Body of pancreas (tissue), 4 donors: ENCODE measurements at places on chromosomes 13 and 19.

DNA sequence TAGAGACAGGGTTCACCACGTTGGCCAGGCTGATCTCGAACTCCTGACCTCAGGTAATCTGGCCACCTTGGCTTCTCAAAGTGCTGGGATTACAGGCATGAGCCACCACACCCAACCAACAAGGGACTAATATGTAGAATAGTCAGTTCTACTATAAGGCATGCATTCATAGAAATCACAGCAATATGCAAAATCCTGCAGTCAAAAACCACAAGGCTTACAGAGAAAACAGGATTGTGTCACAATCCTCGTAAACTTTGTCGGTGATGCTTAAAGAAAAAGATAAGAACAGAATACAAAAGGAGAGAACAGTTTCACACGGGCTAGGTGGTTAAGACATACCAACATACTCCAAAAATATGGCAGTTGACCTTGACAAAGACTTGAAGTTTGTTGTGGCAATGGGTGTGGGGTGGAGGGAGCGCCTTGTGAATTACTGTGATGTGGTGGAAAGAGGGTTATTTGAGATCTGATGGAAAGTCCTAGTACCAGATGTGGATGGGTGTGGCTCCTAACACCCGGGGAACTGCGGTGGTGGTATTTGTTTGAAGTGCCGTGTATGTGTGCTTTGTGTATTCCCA, 12.4 kb downstream of the NOSIP start:
- no peak for DNase-seq

DNA sequence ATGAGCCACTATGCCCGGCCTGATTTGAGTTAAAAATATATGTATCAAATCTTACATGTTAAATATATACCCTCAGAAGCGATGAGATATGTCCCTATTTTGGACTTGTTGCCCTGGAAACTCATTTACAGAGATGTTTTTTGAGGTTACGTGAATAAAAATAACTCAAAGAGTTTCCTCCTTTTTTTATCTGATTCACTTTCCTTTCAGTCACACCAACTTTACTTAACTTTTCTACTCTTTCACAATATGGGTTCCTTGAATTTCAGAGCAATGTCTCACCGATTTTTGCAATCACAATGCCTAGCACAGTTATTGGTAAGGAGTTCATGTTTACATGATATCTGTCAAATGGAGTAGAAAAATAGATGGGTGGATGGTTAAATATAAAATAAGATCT, 2.3 kb downstream of the OR7C2 start:
- DNase-seq = no peak

DNA sequence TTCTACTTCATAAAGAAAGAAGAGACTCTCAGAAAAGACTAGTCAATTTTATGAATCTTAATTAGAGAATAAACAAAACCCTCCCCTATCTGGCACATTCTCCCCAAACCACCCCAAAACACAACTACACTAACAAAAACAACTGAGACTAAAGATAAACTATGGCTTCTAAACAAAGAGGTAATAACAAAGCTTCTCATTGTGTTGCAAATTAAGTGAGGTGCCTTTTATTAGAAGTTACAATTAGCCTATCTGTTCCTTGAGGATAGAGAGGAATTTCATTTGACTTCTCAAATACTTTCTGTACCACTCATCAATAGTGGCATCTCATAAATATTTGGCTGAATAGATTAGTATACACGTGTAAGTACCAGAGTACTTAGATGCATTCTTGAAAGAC, 1196.2 kb downstream of the PCDH9 start:
- DNase-seq = no peak

DNA sequence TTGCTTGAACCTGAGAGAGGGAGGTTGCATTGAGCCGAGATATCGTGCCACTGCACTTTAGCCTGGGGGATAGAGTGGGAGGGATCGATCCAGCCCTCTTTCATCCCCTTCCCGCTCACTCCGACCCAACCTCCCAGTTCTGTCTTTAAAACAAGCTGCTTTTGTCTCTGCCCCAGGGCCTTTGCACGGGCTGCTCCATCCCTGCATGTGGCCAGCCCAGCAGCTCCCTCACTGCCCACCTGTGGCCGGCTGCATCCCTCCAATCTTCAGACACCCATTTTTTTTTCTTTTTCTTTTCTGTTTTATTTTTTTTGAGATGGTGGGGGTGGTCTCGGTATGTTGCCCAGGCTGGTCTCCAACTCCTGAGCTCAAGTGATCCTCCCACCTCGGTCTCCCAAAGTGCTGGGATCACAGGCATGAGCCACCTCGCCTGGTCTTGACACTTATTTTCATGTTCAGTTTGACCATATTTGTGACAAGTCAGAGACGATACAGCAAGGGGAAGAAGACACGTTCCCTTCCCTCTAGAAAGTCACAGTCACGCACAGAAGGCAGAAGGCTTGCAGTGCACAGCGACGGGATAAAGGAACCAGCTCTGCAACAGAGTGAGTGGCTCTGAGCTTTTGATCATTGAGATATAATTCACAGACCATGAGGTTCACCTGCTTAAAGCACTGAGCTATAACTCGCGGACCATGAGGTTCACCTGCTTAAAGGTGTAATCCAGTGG, 31.8 kb downstream of the EFNA2 start:
- DNase-seq = no peak

GRCh38 chr13:108439556-108439955, 170.0 kb downstream of the TNFSF13B start:
- no peak for DNase-seq

GRCh38 chr13:62875118-62875640, 1459.5 kb upstream of the PCDH20 start:
- no peak for DNase-seq

- no peak for DNase-seq
These were observed 50.2 kb downstream of the CPAMD8 start for GRCh38 chr19:16976446-16976845.

DNA sequence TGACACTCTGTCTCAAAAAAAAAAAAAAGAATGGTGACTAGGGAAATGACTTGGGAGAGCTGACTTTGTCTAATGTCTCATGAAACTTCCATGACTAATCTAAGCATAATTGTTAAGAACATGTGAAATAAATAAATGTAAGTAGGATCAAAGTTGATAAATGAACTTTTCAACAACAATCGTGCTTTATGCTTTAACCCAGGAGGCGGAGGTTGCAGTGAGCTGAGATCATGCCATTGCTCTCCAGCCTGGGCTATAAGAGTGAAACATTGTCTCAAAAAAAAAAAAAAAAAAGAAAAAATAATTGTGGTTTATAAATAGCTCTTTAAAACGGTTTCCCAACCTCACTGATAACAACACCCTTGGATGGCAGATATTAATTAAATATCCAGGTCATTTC, 12.9 kb upstream of the AKT2 start:
- DNase-seq = peak; percentile 26

DNA sequence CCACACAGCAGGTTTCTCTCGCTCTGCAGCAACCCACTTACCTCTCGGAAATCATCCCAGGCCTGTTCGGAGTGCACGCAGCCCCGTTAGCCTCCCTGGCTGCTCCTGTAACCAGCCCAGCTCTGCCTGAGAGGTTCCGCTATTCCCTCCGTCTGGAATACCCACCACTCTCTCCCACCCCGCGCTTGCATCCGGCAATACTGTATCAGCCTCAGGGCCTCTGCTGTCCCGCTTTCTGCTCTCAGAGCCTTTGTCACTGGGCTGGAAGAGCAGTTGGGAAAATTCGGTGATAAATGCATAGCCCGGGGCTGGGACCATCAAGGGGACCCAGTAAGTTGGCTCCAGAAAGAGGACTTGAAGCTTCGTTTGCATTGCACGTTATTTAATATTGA, 759 bp upstream of the TLE6 start:
- no peak for DNase-seq

DNA sequence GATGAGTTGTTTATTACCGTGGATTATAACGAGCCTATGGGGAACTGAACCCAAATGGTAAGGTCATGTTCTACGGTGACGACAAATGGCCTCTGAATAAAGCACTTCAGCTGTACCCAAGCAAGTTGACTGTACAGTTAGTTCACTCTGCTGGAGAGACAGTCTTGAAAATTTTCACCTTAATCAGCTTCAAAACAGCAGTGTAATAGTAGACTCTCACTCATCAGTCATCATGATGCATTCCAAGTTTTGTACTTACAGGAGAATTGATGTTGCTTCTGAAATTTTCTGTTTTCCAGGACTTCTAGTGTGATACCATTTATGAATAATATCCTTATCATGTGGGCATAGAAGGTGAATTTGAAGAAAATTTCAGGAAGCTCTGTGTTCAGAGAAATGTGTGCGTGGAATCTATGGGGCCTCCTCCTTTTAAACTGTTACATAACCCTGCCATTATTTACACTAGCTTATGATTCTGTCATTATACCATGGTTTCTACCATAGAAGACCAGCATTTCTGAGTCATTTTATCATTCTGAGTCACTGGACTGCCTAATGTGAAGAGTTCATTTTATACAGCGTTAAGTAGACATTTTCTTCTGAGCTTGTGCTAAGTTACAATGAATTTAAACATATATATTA, 96.9 kb downstream of the WDFY2 start:
- no peak for DNase-seq

- no peak for DNase-seq
These were observed 3.3 kb upstream of the SCN1B start for GRCh38 chr19:35027009-35027408.

GRCh38 chr13:85492283-85492682, 306.9 kb downstream of the SLITRK6 start:
- no peak for DNase-seq

GRCh38 chr19:19064811-19065745, 1.3 kb downstream of the SLC25A42 start:
- DNase-seq = no peak

DNA sequence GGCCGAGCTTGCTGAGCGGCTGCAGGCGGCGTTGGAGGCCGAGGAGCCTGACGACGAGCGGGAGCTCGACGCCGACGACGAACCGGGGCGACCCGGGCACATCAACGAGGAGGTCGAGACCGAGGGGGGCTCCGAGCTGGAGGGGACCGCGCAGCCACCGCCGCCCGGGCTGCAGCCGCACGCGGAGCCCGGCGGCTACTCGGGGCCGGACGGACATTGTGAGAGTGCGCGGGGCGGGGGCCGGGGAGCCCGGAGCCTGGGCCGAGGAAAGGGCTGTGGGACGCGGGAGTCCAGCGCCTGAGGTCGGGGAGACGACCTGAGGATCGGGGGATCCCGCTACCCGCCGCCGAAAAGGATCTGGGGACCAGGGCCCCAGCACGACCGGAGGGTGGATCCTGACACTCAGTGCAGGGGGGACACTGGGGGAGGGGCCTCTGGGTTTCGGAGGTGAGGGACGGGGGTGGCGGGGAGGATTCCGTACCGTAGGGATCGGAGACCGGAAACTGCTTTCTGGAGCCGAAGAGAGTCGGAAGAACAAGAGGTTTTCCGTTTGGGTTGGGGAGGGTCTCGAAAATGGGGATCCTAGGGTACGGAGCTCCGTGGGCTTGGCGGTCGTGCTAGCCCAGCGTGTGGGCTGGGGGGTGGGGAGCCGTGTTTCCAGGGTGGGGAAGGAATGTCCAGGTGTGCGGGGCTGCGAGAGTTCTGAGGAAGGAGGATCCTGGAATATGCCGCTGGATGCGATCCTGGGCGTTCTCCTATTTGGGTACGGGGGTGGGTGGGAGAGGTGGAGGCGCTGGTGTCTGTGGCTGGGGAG, 616 bp downstream of the HNRNPUL1 start:
- peak; percentile 52 for DNase-seq

DNA sequence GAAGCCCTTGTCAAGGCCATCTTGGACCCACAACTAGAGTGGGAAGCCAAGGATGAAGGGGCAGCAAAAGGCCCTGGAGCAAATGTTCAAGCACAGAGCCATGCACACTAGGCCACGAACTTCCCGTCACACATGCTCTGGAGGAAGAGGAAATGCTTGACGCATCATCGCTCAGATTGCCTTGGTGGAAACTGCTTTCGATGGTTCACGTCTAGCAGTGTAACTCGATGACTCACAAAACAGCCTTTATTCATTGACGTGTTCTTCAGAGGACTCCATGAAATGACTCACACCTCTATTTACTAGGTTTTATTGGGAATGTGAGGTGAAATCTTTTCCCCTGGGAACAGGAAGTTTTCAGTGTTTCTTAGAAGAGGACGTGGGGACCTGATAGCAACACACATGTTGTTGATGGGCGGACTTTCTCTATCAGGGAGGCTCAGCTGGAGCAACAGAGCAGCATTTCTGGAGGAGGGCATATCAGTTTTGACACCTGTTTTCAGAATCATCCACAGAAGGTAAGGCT, 79.8 kb upstream of the FLT1 start:
- DNase-seq = no peak

DNA sequence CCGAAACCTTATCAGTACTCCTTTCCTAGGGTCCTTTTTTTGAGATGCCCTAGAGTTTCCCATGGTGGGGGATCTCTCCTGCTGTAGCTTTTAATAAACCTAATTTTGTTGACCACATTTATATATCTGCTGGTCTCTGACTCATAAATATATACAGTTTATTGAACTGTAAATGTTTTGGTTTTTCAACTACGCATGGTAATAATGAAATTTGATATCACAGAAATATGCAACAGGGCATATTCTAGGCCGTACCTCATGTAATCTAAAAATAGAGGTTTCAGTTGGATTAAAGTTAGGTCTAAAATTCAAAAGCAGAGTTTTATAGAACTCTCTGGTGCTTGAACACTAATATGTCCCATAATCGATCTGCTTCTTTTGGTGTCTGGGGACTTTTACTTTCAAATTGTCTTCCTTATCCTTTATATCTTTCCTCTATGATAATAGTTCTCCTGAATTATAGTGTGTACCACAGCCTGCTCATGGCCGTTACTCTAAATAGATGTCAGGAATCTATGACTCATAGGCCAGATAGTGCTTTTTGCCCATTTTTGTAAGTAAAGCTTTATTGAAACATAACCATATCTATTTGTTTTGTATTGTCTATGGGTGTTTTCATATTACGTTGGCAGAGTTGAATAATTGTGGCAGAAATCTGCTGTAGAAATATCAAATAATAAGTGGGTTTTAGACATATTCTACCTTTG, 324.8 kb upstream of the PCDH9 start:
- no peak for DNase-seq

DNA sequence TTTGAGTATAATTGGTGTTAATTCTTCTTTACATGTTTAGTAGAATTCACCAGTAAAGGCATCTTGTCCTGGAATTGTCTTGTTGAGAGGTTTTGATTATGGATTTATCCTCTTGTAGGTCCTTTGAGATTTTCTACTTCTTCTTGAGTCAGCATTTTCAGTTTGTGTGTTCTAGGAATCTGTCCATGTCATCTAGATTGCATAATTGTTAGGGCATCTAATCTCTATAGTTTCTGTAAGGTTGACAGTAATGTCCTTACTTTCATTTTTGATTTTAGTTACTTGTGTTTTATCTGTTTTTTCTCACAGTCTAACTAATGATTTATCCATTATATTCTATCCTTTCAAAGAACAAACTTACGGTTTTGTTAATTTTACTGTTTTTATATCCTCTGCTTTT, 492.0 kb downstream of the FGF9 start:
- no peak for DNase-seq

- no peak for DNase-seq
These were observed 1.6 kb upstream of the MLNR start for GRCh38 chr13:49218493-49219051.
